CD4-positive, alpha-beta T cell treated with Interleukin-21 for 1 hour (primary cell): ENCODE measurements at places on chromosomes 1 and 21.

- DNase-seq: no peak
Measured at GRCh38 chr1:50183378-50184133, 74.8 kb downstream of the ELAVL4 start.

DNA sequence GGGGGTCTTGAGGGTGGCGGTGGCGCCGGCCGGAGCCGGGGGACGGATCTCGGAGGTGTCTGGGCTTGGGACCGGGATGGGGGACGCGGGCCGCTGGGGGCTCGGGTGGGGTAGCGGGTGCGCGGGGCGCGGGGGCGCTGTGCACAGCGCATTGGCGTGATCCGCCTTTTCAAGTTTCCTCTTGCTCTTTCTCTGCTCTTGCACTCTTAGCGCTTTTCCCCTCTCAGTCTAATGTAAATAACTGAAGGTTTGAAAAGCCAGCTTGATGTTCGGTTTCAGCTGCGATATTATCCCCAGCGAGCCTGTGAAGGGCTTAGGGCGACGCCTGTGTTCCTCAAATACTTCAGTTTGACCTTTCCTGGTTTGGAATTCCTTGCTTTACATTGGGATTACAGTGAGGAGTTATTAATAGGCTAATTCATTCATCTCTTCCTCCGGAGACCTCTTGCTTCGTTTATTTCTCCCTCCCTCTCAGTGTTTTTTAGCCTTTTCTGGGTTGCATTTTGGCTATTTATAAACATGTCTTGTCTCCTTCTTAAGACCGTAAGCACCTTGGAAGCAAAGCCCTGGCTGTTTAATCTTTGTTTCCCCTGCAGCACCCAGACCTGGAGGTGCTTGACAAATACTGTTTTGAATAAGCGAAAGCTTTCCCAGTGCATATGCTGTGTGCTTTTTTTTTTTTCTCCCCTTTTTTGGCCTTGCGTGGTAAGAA is 693 bp downstream of the RAB4A start:
- peak; percentile 48 for DNase-seq

- DNase-seq: no peak
Measured at GRCh38 chr1:93196591-93196990, 16.1 kb downstream of the CCDC18 start.

- DNase-seq: peak; percentile 78
Measured at GRCh38 chr1:181038399-181038873, 4.7 kb downstream of the MR1 start.

GRCh38 chr1:212945463-212946160 is 4.7 kb upstream of the VASH2 start:
- no peak for DNase-seq

GRCh38 chr1:58893257-58893869 is 109.5 kb upstream of the JUN start:
- no peak for DNase-seq

DNA sequence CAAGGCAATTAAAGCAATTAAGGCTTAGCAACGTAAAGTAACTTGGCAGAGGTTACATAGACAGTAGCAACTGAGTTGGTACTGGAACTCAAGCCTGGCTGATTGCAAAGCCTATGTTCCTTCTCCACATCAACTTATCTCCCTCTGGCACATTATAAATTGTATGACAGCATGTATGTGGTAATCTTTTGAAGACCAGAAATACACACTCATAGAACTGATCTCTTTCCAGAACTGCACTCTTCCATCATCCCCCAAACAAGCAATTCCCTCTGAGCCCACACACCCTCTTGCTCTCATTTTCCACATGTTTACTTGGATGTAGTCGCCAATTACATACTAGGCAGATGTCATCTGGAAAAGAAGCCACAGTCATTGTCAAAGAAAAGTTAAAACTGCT is 502.2 kb downstream of the PLPP3 start:
- DNase-seq: no peak

DNA sequence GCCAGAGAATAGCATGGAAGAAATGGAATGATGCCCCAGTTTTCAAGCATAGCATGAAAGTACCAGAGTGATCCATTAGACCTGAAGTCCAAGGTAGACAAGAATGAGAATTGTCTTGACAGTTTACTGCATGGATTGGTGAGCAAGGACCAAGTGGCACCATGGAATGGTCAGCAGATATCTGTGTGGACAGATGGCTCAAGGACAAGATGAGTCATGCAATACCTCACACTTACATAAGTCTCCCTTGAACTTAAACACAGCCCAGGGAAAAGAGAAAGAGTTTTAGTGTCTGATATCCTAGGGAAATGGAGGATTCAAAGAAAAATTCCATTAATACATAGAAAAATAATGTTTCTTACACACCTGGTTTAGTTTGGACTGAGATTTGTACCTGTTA is 195.2 kb downstream of the MRPL39 start:
- DNase-seq: no peak

DNA sequence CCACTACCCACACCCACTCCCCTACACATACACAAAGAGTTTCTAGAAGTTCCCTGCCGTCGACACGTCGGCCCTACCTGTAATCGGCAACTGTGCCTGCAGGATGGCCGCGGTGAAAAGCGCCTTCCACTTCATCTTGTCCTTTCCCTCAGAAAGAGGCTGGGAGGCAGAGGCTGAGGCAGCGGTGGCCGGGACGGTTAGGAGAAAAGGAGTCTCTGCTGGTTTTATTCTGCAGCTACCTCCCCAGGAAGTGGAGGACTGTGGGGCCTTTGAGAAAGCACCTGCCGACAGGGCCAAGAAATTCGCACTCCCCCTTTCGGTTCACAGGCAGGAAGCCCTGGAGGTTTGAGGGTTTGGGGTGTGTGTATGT is at the start of gene CD247:
Gene CD247 (minus strand): TSS at position 199 of the 370 bp plus-strand sequence. CDS start 64 bp downstream, at position 135.
- DNase-seq: peak; percentile 86

DNA sequence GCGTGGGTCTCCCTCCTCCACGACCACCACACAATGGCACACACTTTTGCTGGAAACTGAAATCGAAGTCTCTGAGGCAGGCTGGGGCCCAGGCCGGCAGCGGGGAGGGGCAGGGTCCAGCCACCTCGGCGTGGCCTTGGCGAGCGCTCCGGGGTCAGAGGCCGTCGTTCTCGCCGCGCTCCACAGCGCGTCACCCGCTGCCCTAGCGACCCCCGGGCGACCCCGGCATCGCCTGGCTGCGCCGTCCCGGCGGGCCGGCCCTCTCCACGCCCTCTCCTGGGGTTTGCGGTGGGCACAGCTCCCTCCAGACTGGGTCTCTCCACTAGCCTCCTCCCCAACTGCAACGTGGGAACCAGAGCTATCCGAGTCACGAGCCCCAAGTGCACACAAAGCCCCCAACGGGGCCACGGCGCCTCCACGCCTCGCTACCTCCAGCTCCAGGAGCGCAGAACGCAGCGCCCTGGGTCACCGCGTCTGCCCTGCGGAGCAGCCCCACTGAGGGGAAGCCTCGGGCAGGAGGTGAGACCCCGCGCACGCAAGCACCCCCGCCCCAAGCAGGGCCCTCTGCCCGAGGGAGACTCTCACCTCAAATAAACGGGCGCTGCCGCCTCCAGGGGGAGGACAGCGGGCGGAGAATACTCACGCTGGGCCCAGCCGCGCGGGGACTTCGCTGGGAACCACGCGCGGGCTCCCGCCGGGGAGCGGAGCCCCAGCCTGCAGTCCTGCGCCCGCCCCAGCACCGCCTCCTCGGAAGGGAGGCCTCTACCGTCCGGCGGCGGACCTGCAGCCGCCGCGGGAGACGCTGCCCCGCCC is 134.0 kb upstream of the BARHL2 start:
- peak; percentile 76 for DNase-seq

DNA sequence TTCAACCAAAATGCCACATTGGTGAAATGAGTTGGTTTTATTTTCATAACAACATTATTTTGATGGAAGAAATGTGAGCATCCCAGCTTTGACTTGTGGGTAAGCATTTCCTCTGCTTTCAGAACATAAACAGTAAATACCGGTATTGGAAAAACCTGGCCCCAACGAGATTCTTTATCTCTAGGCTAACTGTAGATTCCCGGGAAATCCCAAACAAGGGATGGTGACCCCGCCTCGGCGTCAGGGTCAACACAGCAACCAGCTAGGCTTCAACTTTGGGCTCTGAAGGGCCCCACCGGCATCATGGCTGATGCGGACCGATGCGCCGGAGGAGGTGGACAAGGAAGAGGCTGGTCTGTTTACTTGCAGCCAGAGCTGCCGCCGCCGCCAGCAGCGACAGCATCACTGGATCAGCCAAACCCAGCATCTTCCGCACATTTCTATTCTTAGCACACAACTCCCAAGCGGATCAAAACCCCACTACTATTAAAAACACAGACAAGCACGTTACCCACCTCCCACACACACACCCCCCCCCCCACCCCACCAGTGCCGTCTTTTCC is 1.1 kb downstream of the AKT3 start:
- peak; percentile 59 for DNase-seq

GRCh38 chr21:37430184-37430821 is 63.7 kb downstream of the DYRK1A start:
- no peak for DNase-seq

DNA sequence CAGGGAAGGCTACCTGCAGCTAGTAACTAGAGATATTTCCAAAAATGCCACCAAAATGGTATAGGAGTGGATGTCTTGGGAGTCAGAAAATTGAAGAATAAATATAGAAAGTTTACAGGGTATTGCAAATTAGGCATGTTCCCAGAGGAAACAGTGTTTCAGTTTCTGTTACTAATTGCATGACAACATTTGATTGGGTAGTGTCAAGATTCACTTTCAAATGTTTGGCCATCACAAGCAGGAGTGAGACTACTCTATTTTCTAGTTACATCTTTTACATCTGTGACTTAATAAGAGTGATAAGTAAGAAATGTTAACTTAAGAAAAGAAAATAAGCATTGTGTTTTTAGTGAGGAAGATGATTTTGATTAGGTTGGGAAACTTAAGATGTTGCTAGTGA is 30.2 kb downstream of the AMY1C start:
- DNase-seq: no peak

- no peak for DNase-seq
Measured at GRCh38 chr1:61332196-61332753, 249.9 kb downstream of the NFIA start.

DNA sequence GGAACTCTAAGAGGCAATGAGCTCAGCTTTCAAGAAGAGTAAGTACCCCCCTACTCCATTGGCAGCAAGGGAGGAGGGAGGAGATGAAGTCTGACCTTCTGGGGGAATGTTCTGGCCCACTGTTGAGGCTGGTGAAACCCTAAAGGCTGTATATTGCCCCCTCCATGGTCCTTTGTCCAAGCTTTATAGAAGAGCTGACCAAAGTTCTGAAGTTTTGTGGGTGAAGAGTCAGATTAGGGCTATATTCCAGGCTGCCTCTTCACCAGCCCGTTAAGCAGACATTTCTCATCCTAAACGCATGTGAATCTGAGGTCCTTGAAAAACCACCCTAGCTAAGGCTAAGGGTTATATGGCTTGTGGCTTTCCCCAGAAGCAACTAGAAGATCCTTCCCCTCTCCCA is 1.4 kb downstream of the C1orf94 start:
- no peak for DNase-seq

GRCh38 chr1:42223036-42223435 is 58.5 kb upstream of the GUCA2A start:
- DNase-seq: no peak

GRCh38 chr1:27144049-27144748 is 10.7 kb downstream of the SLC9A1 start:
- no peak for DNase-seq

- no peak for DNase-seq
Measured at GRCh38 chr1:229217716-229218115, 53.2 kb upstream of the RAB4A start.

DNA sequence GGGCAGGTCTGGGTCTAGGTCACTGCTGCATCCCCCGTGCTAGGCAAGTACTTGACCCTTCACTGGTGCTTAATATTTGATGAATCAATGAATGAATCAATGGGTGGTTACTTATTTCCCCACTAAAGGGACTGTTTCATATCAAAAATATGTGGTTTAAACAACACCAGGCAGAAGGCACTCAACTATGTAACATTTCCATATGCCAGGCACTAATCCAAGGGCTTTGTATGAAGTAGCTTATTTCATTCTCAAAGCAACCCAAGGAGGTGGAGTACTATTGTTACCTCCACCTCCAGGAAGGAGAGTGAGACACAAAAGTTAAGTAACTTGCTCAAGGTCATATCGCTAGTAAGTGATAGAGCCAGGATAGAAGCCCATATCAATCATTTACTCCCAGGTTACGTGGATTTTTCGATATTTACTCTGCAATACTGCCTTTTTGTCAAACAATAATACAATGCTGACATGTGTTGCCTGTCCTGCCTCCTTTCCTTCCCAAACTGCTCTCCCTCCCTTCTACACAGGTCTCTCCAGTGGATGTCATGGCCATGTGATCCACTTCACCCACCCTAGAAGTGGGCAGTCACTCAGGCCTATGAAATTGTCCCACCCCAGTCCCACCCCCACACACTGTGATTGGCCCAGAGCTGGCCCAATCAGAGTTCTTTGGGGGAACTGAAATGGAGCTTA is 142.8 kb downstream of the ETS2 start:
- DNase-seq: no peak

DNA sequence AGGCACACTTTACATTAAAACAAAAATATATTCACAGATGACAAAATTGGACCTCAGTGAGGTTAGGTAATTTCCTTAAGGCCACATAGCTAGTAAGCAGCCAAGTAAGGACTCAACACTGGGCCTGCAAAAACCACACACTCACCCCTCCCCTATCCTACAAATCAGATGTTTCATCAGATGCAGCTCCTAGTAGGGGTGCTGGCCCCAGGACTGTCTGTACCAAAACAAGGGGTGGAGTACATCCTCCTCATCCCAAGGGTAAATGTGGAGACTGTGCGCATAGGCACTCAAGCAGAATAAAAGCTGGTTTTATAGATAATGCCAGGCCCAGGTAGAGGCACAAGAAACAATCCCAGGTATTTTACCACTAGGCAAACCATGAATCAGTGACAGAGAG is 25.7 kb downstream of the URB1 start:
- DNase-seq: no peak

DNA sequence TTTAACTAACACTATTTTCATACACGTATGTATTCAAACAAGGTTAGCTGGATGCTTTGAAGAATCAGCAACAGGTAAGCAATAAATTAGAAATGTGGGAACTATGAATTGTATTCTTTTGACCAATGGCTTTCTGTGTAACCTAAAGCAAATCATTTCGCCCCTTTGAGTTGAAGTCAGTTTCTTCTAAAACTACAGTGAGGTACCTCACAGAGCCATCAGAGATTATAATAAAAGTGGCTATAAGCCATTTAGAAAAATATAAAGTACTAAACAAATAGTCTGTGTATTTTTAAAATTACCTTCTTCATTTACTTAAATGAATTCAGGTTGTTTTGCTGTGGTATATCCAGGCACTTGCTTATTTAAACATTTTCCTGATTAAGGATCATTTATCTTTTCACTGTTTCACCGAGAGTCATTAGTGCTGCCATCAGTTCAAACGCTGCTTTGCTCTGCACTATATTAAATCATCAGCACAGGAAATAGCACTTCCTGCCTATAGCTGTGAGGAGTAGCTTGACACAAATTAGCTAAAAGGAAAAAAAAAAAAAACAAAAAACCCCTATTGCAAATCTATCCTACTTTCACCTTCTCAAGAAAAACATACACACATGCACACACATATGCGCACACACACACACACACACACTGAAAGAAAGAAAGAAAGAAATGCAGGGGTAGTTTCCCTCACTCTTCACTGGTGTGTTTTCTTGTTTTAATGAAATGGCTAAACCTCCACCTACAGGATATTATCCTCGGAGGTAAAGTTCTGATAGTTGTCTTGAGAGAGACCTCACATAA is 39.8 kb upstream of the C1orf105 start:
- peak; percentile 77 for DNase-seq

- DNase-seq: no peak
Measured at GRCh38 chr1:87115891-87116290, 201.5 kb downstream of the HS2ST1 start.
